Activated naive CD4-positive, alpha-beta T cell treated with anti-CD3 and anti-CD28 coated beads, Interleukin-2, amount 50 U/mL, for 72 hours (primary cell): ENCODE measurements at places on chromosomes 5 and 9.

- no peak for DNase-seq
Observed at GRCh38 chr9:93577078-93577974, 942 bp downstream of the PHF2 start.

- DNase-seq, result no peak
Observed at GRCh38 chr9:91972076-91972626, 22.1 kb upstream of the ROR2 start.

DNA sequence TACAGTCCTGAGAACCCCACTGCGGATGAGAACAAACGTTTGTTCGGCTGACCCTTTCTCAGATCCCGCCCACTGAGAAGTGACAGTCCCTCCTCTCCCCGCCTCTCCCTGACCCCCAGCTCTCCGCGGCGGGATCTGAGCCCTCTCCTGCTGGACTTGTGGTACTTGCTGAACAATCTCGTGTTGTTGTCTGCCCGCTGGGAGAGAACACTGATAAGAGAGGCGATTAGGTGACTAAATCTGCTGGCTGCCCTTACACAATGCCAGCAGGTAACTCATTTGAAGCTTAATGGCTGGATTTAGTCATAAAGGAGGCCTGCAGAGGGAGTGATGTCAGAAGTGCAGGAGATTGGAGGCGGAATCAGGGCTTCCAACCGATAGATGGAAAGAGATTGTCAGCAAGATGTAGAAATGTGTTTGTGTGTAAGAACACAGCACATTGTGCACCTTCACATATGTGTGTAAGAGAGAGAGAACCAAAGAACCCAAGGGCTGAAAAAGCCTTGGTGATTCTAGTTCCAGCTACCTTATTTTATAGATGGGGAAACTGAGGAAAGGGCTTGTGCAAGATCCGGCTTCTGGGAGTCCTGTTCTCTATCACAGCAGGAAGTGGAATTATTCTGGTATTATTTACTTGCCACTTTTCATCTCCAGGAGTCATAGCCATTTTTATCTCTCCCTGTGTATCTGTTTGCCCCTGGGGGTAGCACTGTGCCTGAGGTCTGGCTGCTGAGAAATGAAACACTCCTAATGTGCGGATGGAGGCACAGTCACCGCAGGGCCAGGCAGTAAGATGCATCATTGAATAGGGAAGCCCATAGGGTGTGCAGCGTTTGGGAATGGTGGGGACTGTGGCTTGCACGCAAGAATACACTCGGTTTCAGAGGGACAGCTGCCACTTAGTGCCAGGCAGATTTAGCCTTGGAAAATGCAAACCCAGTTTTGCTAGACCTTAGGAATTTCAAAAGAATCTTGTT is 203.7 kb upstream of the MSX2 start:
- DNase-seq, result no peak

- peak; percentile 62 for DNase-seq
Observed at GRCh38 chr9:119556129-119556875, 187.1 kb upstream of the BRINP1 start.

- no peak for DNase-seq
Observed at GRCh38 chr5:89293810-89294209, 410.8 kb upstream of the MEF2C start.

GRCh38 chr5:168329302-168329701 is 37.9 kb downstream of the WWC1 start:
- DNase-seq, result no peak

- DNase-seq, result no peak
Observed at GRCh38 chr5:134864707-134865106, 9.5 kb upstream of the TXNDC15 start.

GRCh38 chr9:128072144-128073021 is 4.4 kb downstream of the SLC25A25 start:
- DNase-seq, result no peak

DNA sequence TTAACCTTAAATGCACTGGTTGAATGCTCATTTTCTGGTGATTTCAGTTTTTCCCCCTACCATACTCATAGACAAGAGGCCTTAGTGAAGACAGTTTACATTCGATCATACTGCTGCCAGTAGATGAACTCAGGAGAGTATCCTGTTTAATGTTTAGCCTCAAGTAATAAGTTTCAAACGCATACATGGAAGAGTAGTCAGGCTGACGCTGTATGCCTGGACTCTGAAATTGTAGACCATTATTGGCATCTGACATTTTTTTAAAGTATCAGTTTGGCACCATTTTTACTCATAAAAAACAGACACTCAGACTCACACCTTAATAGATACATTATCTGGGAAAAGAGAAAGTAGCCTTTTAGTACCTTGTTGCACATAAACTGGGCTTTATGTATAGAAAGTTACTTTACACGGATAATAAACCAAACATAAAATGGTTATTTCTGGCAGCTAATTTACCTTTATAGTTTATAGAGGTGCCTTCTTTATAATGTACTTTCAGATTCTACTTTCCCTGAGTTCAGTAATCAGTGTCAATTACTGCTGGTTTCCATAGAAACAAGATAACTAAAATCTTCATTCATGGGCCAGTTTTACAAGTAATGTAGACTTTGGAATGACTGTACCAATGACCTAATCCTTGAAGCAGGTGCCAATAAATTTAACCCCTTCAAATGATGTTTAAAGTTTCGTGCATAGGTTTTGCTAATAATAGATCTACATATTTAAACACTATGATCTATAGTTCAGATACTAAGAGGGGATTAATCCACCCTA is 183.8 kb upstream of the ITGA1 start:
- no peak for DNase-seq

GRCh38 chr9:93899609-93900435 is 55.3 kb downstream of the BARX1 start:
- peak; percentile 49 for DNase-seq

GRCh38 chr9:136950656-136951276 is 1.3 kb upstream of the LCN12 start:
- no peak for DNase-seq

- no peak for DNase-seq
Observed at GRCh38 chr9:120891245-120891883, 14.4 kb upstream of the PHF19 start.

DNA sequence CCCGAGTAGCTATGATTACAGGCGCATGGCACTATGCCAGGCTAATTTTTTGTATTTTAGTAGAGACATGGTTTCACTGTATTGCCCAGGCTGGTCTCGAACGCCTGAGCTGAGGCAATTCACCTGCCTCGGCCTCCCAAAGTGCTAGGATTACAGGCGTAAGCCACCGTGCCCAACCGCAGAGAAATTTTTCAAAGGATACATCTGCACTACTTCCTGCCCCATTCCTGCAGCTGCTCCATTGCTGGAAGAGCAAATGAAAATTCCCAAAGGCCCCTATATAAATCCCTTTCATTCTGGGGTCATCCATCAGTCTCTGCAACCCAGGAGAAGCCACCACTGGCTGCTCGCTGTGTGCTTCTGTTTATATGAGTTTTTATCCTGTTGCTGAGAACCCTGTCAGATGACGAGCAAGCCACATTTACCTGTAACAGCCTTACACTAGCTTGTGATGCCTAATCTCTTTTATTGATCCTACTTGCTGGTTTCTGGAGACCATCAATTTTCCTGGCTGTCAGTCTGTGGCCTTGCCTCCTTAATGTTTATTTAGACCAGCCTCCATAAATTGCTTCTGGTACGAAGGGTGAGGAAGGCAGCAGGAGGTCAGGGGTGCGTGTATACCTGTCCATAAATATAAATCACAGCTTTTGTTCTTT is 925.3 kb downstream of the TLE4 start:
- no peak for DNase-seq

DNA sequence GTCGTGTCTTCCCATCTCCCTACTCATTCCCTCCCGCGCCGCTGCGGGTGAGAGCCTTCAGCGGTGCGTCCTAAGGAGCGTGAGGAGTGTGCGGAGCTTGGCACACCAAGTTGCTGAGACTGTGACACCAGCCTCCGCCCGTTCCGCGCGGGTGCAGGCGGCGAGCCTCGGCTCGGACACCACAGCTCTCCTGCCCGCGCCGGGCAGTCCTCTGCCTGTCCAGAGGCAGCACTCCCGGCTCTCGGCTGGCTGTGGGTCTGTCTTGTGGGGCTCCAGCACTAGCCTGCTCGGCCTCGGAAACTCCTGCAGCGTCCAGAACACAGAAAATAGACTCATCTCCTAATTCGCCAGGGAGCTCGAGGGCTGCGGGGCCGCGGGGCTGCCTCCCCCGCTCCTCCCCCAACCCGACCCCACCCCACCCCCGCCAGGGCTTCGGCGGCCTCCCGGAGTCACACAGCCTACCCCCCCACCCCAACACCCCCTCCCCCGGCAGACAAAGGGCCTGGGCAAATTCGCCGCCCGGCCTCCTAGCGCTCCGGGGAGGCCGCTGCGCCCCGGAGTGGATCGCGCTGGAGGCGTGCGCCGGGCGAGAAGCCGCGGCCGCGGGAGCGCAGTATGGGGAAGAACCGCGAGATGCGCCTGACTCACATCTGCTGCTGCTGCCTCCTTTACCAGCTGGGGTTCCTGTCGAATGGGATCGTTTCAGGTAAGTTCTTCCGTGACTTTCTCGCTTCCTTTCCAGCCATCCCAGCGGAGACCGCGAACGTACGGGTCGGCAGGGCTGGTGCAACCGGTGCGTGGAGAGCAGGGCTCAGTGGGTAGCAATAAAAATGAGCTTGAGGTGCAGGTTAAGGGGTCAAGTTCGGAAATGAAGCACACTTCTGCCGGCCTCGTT is at the start of gene ADAMTS19:
Gene ADAMTS19 (plus strand): TSS at position 522 of the 895 bp plus-strand sequence. CDS start 94 bp downstream, at position 616.
- DNase-seq, result peak; percentile 23

GRCh38 chr5:168590666-168591065 is 11.5 kb upstream of the PANK3 start:
- DNase-seq, result no peak

DNA sequence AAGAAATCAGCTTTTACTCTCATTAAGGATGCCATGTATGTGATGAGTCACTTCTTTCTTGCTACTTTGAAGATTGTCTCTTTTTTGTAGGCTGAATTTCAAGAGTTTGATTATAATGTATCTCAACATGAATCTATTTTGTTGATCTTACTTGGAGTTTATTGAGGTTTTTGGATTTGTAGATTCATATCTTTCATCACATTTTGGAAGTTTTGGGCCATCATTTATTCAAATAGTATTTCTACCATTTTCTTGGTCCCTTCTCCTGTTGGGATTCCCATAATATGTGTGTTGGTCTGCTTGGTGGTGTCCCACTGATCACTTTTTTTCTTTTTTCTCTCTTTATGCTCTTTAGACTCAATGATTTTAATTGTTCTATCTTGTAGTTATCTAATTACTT is 116.3 kb downstream of the CNTLN start:
- no peak for DNase-seq

GRCh38 chr5:2353871-2354440 is 397.5 kb downstream of the IRX2 start:
- no peak for DNase-seq

DNA sequence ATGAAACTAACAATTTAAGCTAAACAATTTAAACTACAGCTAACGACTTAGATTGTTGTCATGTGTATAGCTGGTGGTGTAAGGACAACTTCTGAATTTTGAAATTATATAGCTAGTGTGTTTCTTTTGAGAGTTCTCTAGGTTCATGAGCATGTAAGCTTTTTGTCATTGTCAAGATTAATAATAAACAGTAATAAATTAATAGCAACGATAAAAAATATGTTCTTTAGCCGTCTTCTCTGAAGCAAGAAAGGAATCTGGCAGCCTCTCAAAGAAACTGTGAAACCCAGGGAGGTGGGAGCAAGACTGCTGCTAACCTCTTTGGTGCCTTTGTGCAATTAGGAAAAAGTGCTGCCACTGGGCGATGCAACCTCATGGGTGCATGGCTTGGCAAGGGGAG is 59.4 kb downstream of the SREK1 start:
- no peak for DNase-seq

DNA sequence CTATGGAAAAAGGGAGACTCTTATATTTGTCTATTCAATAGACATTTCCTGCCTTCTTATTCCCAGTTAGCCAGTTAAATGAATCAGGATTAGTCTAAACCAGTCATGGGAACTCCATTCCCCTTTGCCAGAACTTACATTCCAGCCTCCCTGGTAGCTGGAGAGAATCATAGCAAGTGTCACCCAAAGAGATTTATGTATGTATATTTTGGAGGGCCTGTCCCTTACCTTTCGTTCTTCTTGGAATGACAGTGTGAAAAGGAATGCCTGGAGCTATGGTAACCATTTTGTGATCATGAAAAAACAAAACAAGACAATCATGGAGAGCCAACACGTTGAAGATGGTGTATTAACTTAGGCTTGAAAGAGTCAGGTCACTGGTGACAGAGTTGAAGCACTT is 627.7 kb downstream of the CCDC171 start:
- no peak for DNase-seq

DNA sequence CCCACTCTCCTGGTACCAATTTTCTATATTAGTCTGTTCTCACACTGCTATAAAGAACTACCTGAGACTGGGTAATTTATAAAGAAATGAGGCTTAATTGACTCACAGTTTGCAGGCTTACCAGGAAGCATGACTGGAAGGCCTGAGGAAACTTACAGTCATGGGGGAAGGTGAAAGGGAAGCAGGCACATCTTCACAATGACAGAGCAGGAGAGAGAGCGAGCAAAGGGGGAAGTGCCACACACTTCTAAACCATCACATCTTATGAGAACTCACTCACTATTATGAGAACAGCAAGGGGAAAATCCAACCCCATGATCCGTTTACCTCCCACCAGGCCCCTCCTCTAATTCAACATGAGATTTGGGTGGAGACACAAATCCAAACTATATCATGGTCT is 72.2 kb downstream of the ATG10 start:
- no peak for DNase-seq

- DNase-seq, result peak; percentile 60
Observed at GRCh38 chr5:100430268-100431195, 104.6 kb upstream of the FAM174A start.

- no peak for DNase-seq
Observed at GRCh38 chr5:133730866-133731265, 118.5 kb upstream of the FSTL4 start.

DNA sequence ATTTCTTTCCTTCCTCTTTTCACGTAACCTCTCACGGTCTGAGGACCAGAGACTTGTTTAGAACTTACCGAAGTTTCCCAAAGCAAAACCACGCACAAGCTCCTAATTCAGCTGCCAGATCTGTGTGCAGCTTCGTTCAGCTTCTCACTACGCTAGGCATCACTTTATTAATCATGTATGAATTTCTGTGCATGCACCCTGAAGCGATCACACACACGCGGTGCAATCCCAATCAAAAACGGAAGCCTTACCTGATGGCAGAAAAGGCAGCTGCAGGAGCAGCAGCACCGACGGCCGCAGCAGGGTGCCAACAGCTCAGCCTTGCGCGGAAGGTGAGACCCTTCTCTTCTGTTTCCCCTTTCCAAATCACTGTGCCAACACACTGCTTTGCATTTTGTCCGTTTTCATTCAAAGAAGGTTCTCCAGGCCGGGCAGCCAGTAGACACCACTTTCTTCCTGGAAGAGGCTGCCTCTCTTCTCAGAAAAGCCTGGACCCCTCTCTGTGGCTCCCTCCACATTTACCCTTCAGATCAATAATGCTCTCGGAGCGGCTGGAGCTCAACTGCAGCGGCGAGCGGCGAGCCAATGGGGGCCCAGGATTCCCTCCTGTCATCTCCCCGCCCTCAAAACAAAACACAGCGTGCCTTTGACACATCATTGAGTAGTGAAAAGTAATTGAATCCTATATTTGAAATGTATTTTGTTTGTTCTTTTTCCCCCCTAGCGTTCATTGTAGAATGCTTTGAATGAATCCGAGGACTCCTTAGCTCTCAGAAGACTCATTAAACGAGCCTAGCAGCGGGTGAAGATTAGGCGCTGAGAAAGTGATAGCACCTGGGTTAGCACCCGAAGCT is at the start of gene CDH12:
Gene CDH12 (minus strand): TSS at position 538 of the 854 bp plus-strand sequence.
- DNase-seq, result no peak
